ENCODE measurements at places on chromosomes 2 and 18.
A peak's percentile ranks its signal among the peaks of the same experiment; 100 is the strongest.

DNA sequence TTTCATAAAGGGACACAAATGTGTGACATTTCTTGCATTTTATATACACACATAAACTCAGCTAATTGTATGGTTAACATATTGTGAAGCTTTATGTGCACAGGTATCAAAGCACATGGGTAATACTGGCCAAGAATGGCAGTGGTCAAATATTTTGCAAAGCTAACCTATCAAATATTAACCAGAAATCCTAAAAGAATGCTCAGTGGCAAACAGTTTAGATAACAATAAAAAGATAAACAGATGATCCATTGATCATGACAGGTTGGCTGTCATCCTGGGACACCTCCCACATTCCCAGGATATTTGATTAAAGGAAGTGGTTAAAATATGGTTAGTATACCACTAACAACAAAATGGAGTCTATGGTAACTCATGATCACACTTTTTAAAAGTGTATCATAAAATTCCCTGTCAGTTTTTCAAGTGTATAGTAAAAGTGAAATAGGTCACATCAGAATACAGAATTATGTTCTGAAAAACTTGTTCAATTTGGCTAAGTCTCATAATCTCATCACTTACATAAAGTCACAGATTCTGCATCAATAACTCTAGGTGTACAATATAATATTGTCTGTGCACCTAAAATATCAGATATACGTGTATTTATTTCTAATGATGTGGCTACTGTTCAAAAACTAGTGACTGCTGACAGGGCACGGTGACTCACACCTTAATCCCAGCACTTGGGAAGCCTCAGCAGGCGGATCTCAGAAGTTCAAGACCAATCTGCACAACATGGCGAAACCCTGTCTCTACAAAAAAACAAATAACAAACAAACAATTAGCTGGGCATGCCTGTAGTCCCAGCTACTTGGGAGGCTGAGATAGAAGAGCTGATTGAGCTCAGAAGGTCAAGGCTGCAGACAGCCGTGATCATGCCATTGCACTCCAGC is 48.9 kb downstream of the CDH2 start:
- H3K4me3 ChIP-seq = no peak overlapping the region
- no peaks in the 10 kb centered on the region for H3K27me3 ChIP-seq

DNA sequence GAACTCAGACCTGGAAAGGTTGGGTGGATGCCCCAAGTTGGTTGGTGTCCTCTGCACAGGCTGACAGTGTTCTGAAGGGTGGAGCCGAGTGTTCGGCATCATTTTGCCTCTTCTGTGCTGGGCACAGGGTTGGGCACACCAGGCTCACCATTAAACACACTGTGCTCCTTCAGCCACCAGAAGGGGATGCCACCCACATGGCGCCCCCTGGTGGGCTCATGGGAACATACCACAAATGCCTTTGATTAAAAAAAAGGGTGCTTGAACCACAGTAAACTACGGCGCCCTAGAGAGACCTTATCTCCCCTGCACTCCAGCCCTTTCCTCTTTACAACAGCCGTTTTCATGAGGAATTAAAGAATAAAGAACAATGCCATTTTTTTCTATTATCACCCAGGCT is 89.4 kb downstream of the CELF4 start:
- peak; percentile 20 for DNase-seq
- peaks cover 16% of the 10 kb centered on the region for H3K27me3 ChIP-seq
- H3K4me3 ChIP-seq = no peak overlapping the region
- H3K36me3 ChIP-seq = no peaks in the 10 kb centered on the region
- H3K4me1 ChIP-seq = no peaks in the 10 kb centered on the region
- no peak overlapping the region for H3K27ac ChIP-seq

DNA sequence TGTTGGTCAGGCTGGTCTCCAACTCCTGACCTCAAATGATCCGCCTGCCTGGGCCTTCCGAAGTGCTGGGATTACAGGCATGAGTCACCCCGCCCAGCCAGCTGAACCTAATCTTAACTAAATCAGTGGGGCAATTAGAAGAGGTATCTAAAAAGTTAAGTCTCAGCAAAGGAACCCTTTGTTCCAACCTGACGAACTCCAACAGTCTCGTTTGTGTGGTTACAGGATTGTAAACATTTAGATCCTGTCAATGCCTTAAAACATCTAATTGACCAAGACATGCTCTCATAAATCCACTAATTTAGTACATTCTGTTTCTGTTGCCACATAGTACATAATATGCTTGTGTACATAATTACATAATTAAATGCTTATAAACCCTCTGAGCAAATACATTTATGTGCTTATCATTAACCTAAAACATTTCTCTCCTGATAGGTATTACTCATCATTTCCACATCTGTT is 31.1 kb upstream of the STK39 start:
- H3K36me3 ChIP-seq = no peaks in the 10 kb centered on the region
- H3K4me3 ChIP-seq = no peak overlapping the region
- H3K27me3 ChIP-seq = no peaks in the 10 kb centered on the region
- H3K4me1 ChIP-seq = no peaks in the 10 kb centered on the region
- H3K27ac ChIP-seq = no peak overlapping the region

GRCh38 chr2:46363535-46364170 is 66.4 kb downstream of the EPAS1 start:
- H3K36me3 ChIP-seq = no peaks in the 10 kb centered on the region
- peaks cover 23% of the 10 kb centered on the region for H3K4me1 ChIP-seq
- no peak overlapping the region for H3K4me3 ChIP-seq
- DNase-seq = peak; percentile 43

DNA sequence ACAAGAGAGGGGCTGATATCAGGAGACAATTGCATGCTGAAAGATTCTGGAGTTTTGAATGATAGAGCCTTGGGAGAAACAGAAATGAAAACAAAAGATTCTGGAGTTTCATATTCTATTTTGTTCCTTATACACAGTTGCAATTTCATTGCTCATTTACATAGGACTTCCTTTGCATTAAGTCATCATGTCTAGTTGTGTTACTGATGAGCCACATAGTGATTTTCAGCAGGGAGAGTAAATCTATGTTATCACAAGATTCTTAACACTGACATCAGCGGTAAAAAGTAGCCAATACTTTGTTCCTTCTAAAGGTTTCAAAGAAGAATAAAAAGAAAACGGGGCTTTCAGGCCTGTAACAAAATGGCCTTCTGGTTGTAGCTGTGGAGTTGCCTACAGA is 7.1 kb downstream of the ADAM17 start:
- peak overlapping the region; percentile 66 for H3K27ac ChIP-seq
- H3K36me3 ChIP-seq = no peaks in the 10 kb centered on the region
- no peak for DNase-seq
- H3K4me3 ChIP-seq = peak overlapping the region; percentile 33
- peaks cover 66% of the 10 kb centered on the region for H3K4me1 ChIP-seq
- no peaks in the 10 kb centered on the region for H3K27me3 ChIP-seq

DNA sequence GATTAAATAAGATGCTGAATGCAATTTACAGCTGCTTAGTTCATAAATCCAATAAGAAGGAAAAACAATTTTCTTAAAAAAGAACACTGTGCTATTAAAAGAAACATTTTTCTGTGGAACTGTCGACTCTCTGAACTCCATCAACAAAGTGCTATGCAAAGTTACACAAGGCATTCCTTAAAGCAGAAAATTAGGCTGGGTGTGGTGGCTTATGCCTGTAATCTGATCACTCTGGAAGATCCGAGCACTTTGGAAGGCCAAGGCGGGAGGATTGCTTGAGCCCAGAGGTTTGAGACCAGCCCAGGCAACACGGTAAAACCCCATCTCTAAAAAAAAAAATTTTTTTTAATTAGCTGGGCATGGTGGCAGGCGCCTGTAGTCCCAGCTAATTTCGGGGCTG is 13.0 kb downstream of the MCM6 start:
- no peak for DNase-seq
- no peaks in the 10 kb centered on the region for H3K27me3 ChIP-seq
- peaks cover 75% of the 10 kb centered on the region for H3K36me3 ChIP-seq
- no peak overlapping the region for H3K4me3 ChIP-seq
- H3K27ac ChIP-seq = no peak overlapping the region

DNA sequence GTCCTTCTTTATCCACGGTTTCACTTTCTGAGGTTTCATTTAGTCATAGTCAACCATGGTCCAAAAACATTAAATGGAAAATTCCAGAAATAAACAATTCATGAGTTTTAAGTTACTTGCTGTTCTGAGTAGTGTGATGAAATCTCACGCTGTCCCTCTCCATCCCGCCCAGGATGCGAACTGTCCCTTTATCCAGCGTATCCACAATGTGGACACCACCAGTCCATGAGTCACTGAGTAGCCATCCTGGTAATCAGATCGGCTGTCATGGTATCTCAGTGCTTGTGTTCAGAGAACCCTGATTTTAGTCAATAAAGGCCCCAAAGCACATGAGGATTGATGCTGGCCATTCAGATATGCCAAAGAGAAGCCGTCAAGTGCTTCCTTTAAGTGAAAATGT is 3.7 kb downstream of the SP140L start:
- peak overlapping the region; percentile 57 for H3K4me3 ChIP-seq
- H3K36me3 ChIP-seq = peaks cover 42% of the 10 kb centered on the region
- H3K27ac ChIP-seq = peak overlapping the region; percentile 81
- DNase-seq = no peak

- no peaks in the 10 kb centered on the region for H3K4me1 ChIP-seq
- H3K27me3 ChIP-seq = no peaks in the 10 kb centered on the region
- no peak overlapping the region for H3K27ac ChIP-seq
- H3K4me3 ChIP-seq = no peak overlapping the region
- H3K36me3 ChIP-seq = no peaks in the 10 kb centered on the region
Measured at GRCh38 chr18:55735969-55736368, 148.0 kb upstream of the TCF4 start.

GRCh38 chr2:134181219-134181618 is 72.7 kb upstream of the MGAT5 start:
- no peak overlapping the region for H3K27ac ChIP-seq
- H3K27me3 ChIP-seq = no peaks in the 10 kb centered on the region
- peak; percentile 35 for DNase-seq
- no peak overlapping the region for H3K4me3 ChIP-seq
- peaks cover 58% of the 10 kb centered on the region for H3K4me1 ChIP-seq

- H3K4me1 ChIP-seq = no peaks in the 10 kb centered on the region
- peaks cover 6% of the 10 kb centered on the region for H3K27me3 ChIP-seq
- H3K27ac ChIP-seq = no peak overlapping the region
- no peak for DNase-seq
- no peak overlapping the region for H3K4me3 ChIP-seq
- no peaks in the 10 kb centered on the region for H3K36me3 ChIP-seq
Measured at GRCh38 chr2:227115761-227116160, 48.2 kb downstream of the COL4A4 start.

GRCh38 chr2:44952143-44952805 is 10.8 kb downstream of the SIX3 start:
- peaks cover 75% of the 10 kb centered on the region for H3K27me3 ChIP-seq
- H3K36me3 ChIP-seq = no peaks in the 10 kb centered on the region
- H3K4me1 ChIP-seq = peaks cover 28% of the 10 kb centered on the region
- peak overlapping the region; percentile 22 for H3K4me3 ChIP-seq
- no peak overlapping the region for H3K27ac ChIP-seq
- DNase-seq = peak; percentile 51

DNA sequence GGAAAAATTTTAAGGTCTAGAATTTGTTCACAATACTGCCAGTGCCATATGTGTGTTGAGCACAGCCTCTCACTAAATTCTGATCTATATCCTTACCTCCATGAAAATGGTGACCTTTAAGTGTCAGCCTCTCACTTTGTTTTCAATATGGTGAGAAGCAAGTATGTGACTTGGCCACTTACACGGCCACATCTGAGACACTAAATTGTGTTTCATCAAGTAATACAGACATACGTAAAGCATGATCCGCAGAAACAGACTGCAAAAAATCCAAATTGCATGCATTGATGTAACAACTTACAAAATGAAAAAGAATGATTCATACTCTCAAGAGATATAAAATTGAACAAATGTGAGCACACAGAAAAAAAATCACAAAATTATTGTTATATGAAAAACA is 55.2 kb upstream of the UGP2 start:
- peaks cover 10% of the 10 kb centered on the region for H3K4me1 ChIP-seq
- H3K27me3 ChIP-seq = no peaks in the 10 kb centered on the region
- H3K27ac ChIP-seq = no peak overlapping the region

DNA sequence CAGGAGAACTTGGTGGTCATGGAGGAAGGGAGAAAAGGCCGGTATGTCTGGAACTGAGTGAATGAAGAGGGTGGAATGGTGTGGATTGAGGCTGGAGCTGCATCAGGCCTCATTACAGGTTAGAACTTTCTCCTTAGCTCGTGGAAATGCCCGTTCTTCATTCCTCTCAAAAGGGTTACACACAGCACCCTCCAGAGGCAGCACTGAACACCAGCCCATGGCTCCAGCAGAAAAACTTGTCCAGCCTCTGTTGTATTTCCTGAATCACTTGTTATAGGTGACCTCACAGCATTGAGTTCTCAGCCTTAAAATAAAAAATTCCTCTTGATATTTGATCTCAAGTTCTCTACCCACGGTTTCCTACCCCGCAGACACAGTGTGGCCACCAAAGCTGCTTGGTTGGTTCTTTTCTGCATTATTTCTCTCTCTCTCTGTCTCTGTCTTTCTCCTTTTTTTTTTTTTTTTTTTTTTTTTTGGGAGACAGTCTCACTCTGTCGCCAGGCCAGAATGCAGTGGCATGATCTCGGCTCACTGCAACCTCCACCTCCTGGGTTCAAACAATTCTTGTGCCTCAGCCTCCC is 89.6 kb downstream of the ITGB1BP1 start:
- peak; percentile 45 for DNase-seq
- H3K27ac ChIP-seq = no peak overlapping the region
- H3K27me3 ChIP-seq = no peaks in the 10 kb centered on the region
- no peaks in the 10 kb centered on the region for H3K36me3 ChIP-seq

DNA sequence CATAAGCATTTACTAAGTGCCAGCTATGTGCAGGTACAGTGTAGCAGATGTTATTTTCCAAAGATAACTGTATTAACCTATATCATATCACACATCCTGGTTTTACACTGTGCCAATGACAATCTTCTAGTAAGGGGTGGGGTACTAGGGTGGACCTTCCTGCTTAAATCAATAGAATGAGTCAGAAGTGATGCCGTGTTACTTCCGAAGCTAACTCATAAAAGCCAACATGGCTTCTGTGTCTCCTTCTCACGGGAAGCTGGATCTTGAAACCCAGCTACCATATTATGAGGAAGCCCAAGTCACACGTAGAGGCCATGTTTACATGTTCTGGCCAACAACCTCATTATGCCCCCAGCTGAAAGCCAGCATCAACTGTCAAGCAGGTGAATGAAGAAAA is 59.1 kb downstream of the MRPL33 start:
- no peak overlapping the region for H3K27ac ChIP-seq
- H3K27me3 ChIP-seq = no peaks in the 10 kb centered on the region
- no peak for DNase-seq
- peaks cover 3% of the 10 kb centered on the region for H3K36me3 ChIP-seq
- H3K4me3 ChIP-seq = no peak overlapping the region

- no peaks in the 10 kb centered on the region for H3K27me3 ChIP-seq
- H3K27ac ChIP-seq = peak overlapping the region; percentile 87
- peak; percentile 62 for DNase-seq
- H3K4me1 ChIP-seq = peaks cover 83% of the 10 kb centered on the region
- peaks cover 20% of the 10 kb centered on the region for H3K36me3 ChIP-seq
Measured at GRCh38 chr2:11757101-11757500, 10.7 kb downstream of the LPIN1 start.

GRCh38 chr2:128714851-128715312 is 396.2 kb upstream of the HS6ST1 start:
- DNase-seq = no peak
- no peak overlapping the region for H3K4me3 ChIP-seq
- H3K36me3 ChIP-seq = no peaks in the 10 kb centered on the region
- H3K4me1 ChIP-seq = no peaks in the 10 kb centered on the region
